ENCODE measurements at places on chromosomes 3 and 15.

GRCh38 chr15:97023488-97023844 lies 693.0 kb downstream of the NR2F2 start:
- no peak for DNase-seq

DNA sequence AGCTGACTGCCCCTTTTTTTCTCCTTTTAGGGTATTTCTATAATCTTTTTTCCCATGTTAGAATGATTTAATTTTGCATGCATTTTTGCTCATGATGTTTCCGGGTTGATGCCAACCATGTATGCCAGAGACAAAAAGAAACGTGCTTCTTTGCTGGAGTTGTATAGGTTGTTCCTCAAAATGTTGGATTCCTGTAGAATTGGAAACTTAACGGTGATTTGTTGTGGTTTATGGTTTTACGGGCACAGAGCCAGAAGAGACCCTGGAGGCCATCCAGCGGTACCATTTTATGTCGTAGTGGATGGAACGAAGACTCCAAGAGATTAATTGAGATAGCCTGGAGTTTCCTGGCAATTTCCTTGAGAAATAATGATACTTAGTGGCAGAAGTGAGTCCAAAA lies 481.5 kb upstream of the RGMA start:
- DNase-seq = no peak

DNA sequence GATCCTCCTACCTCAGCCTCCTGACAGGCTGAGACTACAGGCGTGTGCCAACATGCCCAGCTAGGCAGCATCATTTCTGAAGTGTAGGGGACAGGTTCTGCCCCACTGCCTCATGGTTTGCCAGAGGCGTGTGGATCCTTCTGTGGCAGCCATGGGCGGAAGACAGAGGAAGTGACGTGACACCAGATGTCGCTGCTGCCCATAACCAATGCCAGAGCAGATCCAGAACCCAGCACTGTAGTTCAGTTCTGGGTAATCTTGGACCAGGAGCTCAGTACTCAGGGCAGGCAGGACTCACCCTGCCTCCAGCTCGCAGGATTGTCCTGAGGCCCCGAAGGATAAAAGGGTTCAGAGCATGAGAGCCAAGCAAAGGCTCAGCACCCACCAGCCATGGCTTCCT lies 8.2 kb downstream of the RBPMS2 start:
- no peak for DNase-seq

DNA sequence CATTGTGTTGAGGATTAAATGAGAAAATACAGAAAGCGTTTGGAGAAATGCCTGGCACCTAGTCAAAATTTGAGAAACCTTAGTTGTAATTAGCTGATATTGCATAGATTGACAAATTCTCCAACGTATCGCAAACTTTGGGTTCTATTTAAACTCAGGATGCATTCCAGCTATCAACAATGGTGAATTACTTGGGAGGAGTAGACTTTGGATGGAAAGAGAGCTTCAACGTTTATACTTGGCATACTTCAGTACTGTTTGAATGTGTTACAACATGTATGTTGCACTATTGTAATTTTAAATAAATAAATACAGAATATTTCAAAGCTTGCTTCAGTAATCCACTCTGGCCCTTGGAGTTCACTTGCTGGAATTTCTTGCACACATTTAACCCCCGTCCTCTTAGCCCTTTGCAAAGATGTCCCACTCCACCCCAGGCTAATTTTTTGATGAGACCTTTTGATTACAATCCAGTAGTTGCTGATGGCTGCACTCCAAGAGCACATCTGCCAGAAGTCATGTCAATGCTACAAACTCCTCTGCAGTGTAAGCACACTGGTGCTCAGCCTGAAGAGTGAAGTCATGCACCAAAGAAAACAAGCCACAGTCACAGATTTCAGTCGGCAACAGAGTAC lies 4.7 kb upstream of the DIS3L start:
- DNase-seq = no peak

- no peak for DNase-seq
Measured at GRCh38 chr3:69775751-69776150, 36.5 kb downstream of the MITF start.

DNA sequence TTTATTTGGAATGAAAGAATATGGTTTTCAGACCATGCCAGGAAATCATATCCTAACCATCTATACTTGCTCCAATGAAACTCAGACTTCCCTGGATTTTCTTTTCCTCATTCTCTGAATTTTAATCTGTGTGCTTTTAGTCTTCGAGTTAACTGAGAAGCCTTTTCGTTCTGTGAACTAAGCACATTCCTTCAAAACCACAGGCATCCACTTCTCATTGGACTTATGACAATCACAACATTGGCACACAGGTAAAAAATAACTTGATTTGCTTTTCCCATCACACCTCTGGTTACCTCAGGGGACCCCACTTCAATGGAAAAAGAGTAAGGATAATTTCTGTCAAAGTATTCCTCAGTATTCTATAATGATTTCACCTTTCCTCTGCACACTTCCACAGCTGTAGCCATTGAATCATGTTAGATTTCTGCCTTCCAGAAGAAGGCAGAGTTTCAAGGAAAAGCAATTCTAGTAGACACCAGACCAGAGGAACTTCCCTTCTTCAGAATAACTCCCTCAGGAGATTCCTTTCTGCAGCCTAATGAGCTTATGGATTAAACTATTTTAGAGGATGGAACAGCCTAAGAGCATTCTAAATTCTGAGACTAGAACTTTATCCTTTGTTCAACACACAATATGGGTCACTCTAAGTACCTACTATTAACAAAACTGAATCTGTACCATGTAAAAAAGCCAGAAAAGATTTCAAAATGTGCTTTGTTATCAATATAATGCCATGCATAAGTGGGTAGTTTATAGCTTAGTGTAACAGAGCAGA lies 15.9 kb downstream of the COMMD2 start:
- DNase-seq = no peak

GRCh38 chr15:74599156-74599555 lies 16.5 kb upstream of the CLK3 start:
- no peak for DNase-seq

DNA sequence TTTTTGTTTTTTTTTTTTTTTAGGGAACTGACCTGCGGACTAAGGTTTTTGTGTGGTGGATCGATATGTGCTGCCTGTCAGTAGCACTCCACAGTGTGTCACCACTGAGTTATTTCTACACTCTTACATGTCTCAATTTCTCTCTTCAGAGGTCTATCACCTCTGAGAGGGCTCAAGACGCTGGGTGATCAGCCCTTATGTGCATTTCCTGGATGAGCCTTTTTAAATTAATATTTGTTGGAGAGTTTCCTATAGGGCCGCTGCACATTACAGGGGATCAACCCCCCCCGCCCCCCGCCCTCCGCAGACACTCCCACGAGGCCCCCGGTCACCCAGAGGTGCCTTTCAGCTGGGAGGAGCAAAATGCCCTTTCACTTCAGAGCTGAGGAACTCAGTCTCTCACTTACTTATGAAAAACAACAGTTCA lies 34.5 kb upstream of the AP4E1 start:
- DNase-seq = no peak

DNA sequence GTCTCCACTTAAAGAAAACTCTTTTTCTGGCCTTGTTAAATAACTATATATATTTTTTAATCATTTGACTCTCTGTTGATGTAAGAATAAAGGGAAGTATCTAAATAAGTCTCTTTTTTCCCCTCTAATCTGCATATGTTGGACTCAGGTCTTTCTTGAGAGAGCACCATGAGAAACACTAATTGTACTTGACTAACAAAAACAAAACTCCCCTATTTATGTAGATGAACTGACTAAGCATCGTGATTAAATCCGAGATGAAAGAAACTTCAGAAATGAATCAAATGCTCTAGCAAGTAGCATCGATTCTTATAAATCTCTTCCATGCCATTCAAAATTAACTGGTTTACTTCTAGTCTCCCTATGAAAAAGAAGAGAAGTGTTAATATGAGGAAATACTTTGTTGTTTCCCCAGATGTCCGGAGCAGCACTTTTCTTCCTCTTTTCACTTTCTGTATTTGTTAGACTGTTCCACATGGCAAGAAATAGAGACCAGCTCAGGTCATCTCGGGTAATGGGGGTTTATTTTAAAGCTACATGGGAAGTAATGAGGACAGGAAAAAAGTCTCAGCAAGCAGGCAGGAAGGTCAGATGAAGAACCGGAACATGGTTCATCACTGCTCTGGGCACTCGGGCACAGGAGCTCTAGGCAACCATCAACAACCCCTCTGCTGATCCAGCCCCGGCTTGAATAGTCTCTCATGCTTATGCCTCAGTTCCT lies 288.3 kb downstream of the CNTN6 start:
- DNase-seq = no peak
